Amygdala (tissue), 56 donors: ENCODE measurements at places on chromosomes 16 and 17.
A peak's percentile ranks its signal among the peaks of the same experiment; 100 is the strongest.

- DNase-seq: peak; percentile 46
These were observed 15.5 kb upstream of the TFAP4 start for GRCh38 chr16:4288148-4288921.

DNA sequence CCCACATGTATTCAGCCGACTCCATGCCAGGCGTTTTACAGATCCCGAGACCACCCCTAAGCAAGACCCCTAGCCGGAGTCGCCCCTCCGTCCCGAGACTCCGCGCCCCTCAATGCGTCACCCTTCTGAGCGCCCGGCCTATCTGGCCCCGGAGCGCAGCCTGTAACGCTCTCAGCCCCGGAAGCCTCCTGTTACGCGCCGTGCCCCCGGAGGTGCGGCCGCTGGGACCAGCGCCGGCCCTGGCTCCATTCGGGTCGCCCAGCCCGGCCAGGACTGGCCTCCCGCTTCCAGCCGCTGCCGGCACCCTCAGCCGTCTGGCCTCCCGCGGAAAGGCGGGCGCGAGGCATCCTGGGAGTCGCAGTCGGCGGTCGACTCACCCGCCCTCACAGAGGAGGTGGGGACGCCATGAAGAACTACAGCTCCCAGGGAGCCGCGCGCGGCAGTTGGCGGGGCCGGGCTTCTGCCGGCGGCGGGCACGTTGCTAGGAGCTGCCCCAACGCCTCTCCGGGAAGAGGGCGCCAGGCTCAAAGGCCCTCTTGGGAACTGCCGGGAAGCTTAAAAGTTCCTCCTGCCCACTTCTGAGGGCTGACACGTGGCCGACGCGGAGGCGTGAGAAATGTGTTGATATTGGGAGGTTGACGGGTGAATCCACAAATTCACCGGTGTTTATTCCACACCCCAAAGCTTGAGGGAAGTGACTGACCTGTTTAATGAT is at the start of gene FBF1:
FBF1 (minus strand) TSS at position 316 of the 715 bp plus-strand sequence. CDS start 2,893 bp downstream, outside the sequence.
- peak; percentile 97 for DNase-seq

GRCh38 chr17:27346228-27346899 is 52.5 kb downstream of the WSB1 start:
- no peak for DNase-seq

DNA sequence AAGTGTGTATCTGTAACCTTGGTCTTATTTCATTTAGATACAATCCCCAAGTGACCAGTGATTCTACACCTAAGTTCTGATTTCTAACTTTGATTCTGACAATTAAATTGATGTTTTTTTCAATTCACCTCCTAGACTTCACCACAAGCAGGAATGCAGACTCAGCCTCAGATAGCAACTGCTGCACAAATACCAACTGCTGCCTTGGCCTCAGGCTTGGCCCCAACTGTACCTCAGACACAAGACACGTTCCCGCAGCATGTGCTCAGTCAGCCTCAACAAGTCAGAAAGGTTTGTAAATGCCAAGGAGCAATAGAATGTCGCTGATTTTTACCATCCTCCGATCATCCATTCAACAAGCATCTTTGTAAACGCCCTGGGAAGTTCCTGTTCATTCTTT is 177.7 kb downstream of the MRTFB start:
- no peak for DNase-seq

GRCh38 chr16:83692224-83692623 is 115.6 kb upstream of the HSBP1 start:
- DNase-seq: no peak

DNA sequence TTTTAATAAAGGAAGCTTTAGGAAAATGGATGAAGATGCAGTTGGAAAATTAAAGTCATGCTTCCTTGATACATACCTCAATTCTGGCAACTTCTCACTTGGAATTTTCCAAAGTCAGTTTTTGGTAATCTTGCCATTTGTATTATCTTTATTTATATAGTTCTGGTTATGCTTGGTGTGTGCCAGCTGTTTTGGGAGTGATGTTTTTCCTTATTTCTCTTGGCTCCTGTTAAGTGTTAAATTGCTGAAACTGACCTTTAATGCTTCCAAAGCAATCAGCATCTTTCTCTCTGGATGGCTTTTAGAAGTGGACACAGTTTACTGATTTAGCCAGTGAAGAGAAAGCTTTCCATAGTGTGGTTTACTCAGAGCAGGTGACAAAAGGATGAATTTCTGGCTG is 70.1 kb upstream of the HAS3 start:
- no peak for DNase-seq

GRCh38 chr16:30184891-30185682 is 1.7 kb downstream of the CORO1A start:
- DNase-seq: no peak

DNA sequence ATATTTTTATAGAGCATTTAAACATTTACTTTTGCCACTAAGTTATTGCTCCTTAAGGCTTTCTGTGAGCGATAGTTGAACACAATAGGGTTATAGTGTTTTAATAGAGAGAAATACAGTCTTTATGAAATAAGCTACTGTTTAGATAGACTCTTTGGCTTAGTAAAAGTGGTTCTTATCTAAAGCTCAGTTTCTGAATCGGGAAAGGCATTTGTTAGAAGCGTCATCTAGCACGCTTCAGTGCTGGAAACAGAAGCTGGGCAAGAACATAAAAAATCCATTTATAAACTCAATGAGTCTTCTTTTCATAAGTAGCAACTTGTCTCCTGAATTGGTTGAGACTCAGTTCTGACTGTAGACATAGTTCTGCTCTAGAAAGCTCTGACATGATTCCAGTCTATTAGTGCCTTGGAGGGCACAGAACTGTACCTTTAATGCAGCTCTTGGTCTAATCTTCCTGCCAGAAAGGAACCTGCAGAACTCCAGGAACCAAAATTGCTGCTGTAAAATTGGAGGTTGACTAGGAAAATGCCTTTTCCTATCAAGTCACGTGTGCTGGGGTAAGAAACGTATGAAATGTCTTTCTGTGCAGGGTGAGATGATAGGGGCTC is 55.4 kb upstream of the DNAJA2 start:
- no peak for DNase-seq

- no peak for DNase-seq
These were observed 3.3 kb downstream of the COTL1 start for GRCh38 chr16:84614623-84614967.

DNA sequence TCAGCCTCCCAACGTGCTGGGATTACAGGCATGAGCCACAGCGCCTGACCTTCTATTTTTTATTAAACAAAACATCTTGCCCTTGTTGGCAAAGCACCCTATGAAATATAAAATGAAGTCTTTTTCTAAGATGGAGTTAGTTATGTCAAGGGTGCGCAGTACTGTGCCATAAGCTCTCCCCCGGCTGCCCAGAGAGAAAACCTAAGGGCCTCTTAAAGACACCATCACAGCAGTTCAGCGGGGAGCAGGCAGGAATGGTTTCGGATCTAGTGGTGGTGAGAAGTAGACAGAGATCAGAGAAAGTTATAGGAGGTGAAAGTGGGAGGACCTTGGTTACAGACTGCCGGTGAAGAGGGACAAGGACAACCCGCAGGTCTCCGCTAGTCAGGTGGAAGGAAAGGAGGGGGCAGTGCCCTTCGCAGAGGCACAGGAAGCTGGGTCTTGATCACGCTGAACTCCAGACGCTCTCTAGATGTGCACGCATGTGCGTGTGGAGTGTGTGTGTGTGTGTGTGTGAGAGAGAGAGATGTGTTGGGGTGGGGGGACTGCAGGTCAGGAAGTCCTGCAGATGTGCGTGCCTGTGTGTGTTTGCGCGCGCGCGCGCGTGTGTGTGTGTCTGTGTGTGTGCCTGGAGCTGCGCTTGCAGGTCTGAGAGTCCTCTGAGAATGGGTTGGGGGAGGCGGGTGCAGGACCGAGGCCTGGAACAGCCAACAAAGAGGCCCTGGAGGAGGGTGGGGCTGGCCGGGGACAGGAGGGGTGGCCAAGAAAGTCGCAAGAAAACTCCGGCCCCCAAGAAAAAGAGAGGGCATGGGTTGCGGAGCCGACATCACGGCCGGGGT is 748 bp upstream of the CMTM3 start:
- no peak for DNase-seq

DNA sequence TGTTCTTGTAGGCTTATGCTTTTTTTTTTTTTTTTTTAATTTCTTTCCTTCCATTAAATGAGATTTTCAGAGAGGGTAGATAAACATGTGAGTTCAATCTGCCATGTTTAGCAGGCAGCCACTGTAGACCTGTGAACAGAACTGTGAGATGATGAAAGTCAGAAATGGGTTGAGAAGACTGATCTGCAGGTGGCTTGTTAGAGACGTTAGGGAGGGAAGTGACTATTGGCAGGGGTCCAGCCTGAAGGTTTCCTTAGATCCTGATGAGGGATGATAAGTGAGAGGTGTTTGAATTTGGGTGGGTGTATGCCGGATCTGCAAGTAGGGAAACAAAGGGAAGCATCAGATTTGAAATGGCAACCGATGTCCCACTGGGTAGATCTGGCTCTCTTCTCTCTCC is 157.8 kb downstream of the HS3ST3B1 start:
- DNase-seq: no peak

DNA sequence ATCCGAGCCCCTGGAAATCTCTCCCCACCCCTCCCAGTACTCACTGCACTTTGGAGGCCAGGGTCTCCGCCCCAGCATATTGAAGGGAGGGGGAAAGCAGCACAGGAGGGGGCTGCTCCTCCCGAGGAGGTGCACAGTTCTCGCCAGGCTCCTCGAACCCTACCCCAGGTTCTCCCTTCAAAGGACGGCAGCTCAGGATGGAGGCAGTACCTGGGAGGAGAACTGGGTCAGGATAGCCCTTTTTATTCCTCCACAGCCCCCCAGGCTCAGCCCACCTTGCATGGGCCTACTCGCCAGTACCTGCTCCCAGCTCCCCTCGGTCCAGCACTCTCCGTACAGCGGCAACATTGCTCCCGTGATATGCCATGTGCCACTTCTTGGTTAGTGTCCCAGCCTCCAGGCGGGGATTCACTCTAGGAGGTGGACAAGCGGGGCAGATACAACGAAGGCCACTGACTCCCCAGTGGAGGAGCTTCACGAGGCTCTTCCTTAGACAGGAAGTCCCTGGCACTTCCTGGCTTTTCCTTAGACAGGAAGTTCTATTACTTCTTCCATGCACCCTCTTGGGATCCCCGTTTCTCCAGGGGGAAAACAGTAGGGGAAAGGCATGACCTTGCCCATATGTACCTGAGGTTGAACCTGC is 2.1 kb upstream of the GPS2 start:
- DNase-seq: no peak

GRCh38 chr16:87954361-87954760 is 3.1 kb downstream of the BANP start:
- no peak for DNase-seq

DNA sequence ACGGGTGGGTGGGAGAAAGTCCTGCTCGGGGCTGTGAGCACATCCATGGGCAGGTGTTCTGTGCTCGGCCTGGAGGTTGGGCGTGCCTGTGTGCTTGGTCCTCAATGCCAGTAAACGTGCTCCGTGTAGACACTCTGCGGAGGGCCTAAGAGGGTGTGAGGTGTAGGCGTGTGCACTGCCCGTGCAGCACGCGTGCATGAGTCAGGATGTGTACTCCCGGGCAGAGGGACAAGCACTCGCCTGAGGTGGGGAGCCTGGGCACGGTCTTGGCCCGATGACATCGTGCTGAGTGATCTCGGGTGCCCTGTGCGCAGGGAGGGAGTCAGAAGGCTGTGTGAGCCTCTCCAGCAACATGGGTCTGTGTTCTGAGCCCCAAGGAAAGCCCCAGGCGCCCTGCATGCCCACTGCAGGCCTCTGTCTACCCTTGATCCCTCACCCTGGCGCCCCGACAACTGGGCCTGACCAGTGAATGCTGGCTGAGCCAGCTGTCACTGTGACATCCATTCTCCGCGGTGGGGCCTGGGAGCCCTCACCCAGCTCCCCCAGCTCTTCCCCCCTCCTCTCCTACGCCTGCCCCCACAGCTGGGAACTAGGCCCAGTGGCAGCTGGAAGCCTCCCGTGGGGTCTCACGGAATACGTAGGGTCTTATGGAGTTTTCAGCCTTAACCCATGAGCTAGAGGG is 23.5 kb upstream of the NXPH3 start:
- no peak for DNase-seq

DNA sequence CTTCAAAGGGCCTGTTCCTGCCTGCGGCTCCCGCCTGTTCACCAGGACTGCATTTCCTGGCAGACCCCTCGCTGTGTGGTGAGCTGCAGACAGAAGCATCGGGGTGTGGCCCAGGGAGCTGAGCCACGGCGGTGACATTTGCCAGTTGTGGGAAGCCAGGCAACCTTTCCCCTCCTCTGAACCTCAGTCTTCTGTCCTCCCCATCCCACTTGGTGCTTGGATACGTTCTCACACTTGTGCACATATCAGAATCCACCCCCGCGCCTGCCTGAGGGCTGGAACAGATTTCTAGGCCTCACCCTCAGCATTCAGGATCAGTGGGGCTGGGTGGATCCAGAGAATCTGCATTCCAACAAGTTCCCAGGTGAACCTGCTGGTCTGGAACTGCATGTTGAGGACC is 63.5 kb downstream of the CRISPLD2 start:
- no peak for DNase-seq

DNA sequence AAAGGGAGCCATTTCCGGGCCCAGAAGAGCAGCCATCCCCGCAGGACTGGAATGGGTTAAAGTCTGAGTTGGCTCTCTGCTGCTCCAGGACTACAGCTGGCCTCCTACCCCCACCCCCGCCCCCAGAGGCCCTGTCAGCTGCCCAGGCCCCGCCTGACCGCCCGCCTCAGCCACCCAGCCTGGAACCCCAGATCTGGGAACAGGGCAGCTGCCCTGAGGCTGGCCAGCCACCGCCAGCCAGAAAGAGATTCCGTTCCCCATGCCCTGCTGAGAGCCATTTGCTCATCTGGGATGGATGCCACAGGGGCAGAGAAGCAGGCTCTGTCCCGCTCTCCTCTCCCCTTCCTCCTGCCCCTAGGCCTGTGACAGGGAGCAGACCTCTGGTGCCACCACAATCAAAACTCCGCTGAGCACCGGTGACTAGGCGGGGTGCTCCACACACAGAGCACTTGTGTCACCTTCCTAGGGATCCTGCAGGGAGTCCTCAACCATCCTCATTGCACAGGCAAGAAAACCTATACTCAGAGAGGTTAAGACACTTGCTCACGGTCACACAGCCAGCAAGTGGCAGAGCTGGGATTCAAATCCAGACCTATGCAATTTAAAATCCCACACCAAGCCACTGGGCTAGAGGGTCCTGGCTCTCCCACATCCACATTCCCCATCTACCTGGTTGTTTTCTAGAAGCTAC is 44.1 kb downstream of the ZNF423 start:
- DNase-seq: peak; percentile 19

DNA sequence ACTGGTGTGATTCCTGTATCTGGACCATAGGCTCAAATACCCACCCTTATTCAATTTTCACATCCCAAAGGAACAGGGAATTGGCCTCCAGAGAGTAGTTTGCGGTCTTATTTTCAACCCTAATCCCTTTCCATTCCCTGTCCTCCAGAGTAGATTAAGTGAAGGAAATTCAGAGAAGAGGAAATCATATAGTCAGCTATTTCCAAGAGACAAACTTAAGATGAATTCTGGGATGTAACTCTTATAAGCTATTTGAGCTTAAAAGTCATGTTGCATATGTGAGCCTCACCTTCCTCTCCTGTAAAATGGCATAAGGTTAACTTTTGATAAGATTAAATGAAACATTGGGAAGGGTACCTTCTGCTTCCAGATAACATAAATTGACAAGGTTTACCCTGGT is 37.4 kb upstream of the ADAMTS18 start:
- DNase-seq: no peak
